ENCODE measurements at places on chromosomes 5 and 9.

DNA sequence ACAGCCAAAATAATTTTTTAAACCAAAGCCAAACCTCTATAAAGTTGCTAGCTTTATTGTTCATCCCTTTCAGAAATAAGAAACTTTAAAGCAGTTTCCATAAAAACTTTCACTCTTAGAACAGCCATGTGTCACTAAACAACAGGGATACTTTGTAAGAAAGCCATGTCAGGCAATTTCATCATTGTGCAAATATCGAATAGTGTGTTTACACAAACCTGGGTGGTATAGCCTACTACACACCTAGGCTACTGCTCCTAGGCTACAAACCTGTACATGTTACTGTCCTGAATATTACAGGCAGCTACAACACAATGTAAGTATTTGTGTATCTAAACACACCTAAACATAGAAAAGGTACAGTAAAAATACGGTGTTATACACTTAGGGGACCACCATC lies 59.9 kb downstream of the TLE1 start:
- peaks cover 8% of the 10 kb centered on the region for H3K4me1 ChIP-seq
- no peak for DNase-seq
- H3K27ac ChIP-seq: no peak overlapping the region
- H3K36me3 ChIP-seq: peaks cover 5% of the 10 kb centered on the region

DNA sequence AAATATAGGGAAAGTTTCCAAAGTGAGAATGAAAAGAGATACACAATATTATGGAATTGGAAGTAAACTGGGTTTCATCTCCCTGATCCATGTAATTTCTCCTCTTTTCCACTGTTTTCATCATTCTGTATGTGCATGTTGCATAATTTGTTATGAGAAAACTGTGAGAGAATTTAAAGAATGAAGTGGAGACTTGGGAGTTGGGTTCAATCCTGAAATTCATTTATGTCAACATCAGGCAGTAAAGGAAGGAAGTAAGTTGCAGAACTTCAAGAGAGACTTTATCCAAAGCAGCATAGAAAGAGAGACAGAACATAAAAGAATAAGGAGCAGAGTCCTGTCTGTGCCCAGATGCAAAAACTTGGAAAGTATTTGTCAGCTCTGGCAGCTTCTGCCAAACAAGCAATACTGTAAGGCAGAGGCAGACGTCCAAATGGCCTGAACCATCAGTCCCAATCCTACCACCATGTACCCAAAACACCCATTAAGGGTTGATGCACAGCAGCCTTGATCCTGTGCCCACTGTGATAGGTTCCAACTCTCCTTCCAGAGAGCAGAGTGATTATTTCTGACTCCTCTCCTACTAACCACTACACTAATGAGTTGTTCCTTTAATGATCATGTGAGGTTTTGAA lies 425.3 kb upstream of the CDH6 start:
- H3K27ac ChIP-seq: no peak overlapping the region
- no peaks in the 10 kb centered on the region for H3K36me3 ChIP-seq
- H3K27me3 ChIP-seq: no peaks in the 10 kb centered on the region
- no peaks in the 10 kb centered on the region for H3K4me1 ChIP-seq
- H3K4me3 ChIP-seq: no peak overlapping the region

GRCh38 chr5:135095052-135095715 lies 61.2 kb upstream of the PITX1 start:
- H3K36me3 ChIP-seq: no peaks in the 10 kb centered on the region
- DNase-seq: no peak
- H3K27ac ChIP-seq: no peak overlapping the region
- H3K4me1 ChIP-seq: no peaks in the 10 kb centered on the region
- no peak overlapping the region for H3K4me3 ChIP-seq

- no peaks in the 10 kb centered on the region for H3K4me1 ChIP-seq
- DNase-seq: peak; percentile 53
- no peaks in the 10 kb centered on the region for H3K27me3 ChIP-seq
- H3K4me3 ChIP-seq: no peak overlapping the region
- no peak overlapping the region for H3K27ac ChIP-seq
Measured at GRCh38 chr9:131476777-131477345, 25.9 kb upstream of the POMT1 start.

- H3K27ac ChIP-seq: peak overlapping the region; percentile 73
- peak; percentile 66 for DNase-seq
- peaks cover 29% of the 10 kb centered on the region for H3K4me1 ChIP-seq
- H3K4me3 ChIP-seq: peak overlapping the region; percentile 29
- H3K27me3 ChIP-seq: no peaks in the 10 kb centered on the region
- H3K36me3 ChIP-seq: no peaks in the 10 kb centered on the region
Measured at GRCh38 chr5:138610918-138611677, 35.9 kb upstream of the HSPA9 start.

DNA sequence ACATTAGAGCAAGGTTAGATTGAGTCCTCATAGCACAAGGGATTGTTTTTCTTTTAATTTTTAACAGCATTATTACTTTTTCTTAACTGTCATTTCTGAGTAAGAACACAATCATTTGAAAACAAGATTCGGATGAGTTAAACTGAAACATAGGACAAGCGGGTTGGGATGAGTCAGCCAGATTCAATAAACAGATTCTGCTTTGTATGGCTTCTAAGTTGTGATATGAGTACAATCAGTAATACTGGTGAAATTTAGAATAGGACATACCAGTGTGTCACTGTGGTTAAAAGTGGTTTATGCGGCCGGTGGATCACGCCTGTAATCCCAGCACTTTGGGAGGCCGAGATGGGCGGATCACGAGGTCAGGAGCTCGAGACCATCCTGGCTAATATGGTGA lies 364.3 kb upstream of the CDH10 start:
- no peak overlapping the region for H3K4me3 ChIP-seq
- DNase-seq: no peak
- no peaks in the 10 kb centered on the region for H3K36me3 ChIP-seq
- no peaks in the 10 kb centered on the region for H3K27me3 ChIP-seq

DNA sequence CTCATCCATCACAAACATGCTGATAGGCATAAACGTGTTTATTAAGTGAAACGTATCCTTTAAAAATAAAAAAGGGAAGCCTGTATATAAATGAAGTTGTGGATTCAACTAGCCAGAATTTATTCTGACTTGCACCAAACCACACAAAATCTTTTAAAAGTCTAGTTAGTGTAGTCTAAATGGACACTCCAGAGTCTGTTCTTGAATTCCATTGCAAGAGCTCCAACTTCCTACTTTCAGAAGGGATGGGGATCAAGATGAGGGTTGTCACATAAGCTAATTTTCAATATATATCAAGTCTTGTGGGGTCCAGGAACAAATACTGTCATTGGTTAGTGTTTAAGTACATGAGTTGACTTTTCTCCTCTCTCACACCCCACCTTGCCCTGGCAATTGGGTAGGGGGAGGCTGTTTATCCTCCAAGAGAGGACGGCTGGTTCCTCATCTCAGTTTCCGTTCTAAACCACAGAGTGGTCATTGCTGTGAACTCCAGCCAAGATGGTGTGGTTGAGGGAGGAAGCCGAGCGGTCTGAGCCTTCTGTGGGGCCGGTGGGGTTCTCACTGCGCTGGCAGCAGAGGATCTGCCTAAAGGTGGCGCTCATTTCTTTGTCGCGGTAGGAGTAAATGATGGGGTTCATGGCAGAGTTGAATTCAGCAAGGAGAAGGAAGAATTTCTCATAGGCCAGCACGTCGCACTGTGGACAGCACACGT lies 163.2 kb downstream of the LPAR1 start:
- peak; percentile 73 for DNase-seq
- H3K4me1 ChIP-seq: no peaks in the 10 kb centered on the region
- H3K27ac ChIP-seq: no peak overlapping the region
- H3K36me3 ChIP-seq: no peaks in the 10 kb centered on the region
- no peaks in the 10 kb centered on the region for H3K27me3 ChIP-seq

GRCh38 chr5:30325795-30326194 lies 867.7 kb upstream of the CDH6 start:
- no peaks in the 10 kb centered on the region for H3K4me1 ChIP-seq
- H3K4me3 ChIP-seq: no peak overlapping the region
- H3K36me3 ChIP-seq: no peaks in the 10 kb centered on the region
- no peak for DNase-seq

GRCh38 chr9:18569941-18570630 lies 96.1 kb downstream of the ADAMTSL1 start:
- no peak for DNase-seq
- no peaks in the 10 kb centered on the region for H3K36me3 ChIP-seq
- no peaks in the 10 kb centered on the region for H3K27me3 ChIP-seq
- H3K4me3 ChIP-seq: no peak overlapping the region

DNA sequence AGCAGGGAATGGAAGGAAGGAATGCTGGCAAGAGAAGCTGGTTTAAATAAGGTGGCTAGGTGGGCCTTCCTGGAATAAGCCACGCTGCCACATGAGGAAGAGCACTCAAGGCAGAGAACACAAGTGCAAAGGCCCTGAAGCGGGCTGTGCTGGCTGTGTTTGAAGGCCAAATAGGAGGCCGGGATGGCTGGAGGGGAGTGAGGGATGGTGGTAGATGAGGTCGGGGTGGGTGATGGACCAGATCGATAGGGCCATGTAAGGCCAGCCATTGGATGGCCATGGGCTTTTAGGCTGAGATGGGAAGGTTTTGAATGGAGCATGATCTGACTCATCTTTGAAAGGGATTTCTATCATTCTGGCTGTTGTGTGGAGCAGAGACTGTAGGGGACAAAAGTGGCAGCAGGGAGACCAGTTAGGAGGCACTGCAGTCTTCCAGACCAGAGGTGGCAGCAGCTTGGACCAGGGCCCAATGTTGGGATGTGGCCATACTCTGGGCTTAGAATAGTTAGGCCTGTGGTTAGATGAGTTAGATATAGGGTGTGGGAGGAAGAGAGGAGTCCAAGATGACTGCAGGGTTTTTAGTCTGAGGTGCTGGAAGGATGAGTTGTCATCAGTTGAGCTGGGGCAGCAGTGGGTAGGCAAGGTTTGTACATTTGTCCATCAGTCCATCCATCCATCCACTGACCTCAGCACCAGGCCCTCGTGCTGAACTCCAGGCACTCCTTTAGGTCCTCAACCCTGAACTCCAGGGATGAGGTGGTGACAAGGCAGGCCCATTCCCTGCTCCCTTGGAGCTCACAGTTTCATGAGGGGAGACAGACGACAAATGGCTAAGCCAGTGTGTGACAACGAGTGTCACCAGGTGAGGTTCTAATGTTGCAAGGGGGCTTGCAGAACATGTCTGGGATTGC lies 30.3 kb downstream of the NDST1 start:
- H3K4me3 ChIP-seq: no peak overlapping the region
- H3K4me1 ChIP-seq: no peaks in the 10 kb centered on the region
- DNase-seq: no peak
- H3K27me3 ChIP-seq: no peaks in the 10 kb centered on the region
- H3K27ac ChIP-seq: no peak overlapping the region

GRCh38 chr5:56142614-56143372 lies 90.3 kb downstream of the ANKRD55 start:
- DNase-seq: no peak
- no peaks in the 10 kb centered on the region for H3K4me1 ChIP-seq

DNA sequence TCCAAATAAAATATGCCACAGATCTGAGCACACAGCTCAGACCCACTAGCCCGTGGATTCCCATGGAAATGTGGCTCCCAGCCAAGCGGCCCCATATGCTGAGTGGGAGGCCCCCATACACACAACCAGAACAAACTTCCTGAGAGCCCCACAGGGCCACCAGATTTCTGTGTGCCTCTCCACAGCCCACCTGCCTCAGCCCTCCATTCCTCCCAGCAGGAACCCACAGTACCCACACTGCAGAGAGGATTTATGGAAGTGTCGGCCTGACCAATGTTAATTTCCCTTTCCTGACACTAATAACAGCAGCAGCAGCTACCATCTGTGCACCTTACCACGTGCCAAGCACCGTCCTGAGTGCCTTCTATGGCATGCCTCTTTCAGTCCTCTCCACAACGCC lies 99.3 kb upstream of the SPOCK1 start:
- no peak for DNase-seq
- H3K27ac ChIP-seq: no peak overlapping the region

Measured in sigmoid colon (tissue), 7 donors.